Hematopoietic multipotent progenitor cell treated with erythropoietin and hydrocortisone succinate and interleukin-3 and kit ligand, for 15 days (in vitro differentiated cells): ENCODE measurements at places on chromosomes 5 and 9.

GRCh38 chr5:154610321-154611154, 132.5 kb upstream of the HAND1 start:
- peak; percentile 50 for DNase-seq

GRCh38 chr9:109843641-109844040, 63.6 kb downstream of the PALM2AKAP2 start:
- no peak for DNase-seq

- no peak for DNase-seq
These were observed 21.1 kb downstream of the AK8 start for GRCh38 chr9:132857031-132857430.

- DNase-seq = no peak
These were observed 145.5 kb upstream of the PCA3 start for GRCh38 chr9:76618762-76619161.

DNA sequence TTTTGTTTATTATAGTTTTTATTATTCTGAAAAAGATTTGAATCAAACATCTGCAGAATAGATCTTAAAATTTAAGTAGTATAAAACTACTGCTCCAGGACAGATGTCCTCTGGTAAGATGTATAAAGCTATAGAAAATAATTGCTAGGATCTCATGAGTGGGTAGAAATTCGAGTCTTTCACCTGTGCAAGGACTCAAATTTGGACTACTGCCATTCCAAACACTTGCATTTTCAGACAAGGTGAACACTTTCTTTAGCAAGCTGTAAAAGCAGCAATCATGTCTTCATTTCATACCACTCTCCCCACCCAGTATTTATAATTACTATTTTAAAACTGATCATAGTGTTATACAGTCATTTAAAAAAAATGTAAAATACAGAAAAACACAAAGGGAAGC, 20.7 kb downstream of the SKP2 start:
- DNase-seq = no peak

DNA sequence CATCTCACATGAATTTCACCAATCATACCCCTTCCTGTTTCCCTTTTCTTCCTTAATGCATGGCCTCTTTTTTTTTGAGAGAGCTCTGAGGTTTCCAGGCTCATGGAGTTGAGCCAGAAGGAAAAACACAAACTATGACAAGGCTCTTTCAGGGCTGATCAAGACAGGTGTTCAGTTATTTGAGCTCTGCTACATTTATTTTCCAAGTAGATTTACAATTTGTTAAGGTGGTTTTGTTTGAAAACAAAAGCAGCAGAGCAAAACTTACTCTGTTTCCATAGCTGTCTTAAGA, 62.4 kb upstream of the IL7R start:
- DNase-seq = no peak

GRCh38 chr9:19754921-19755320, 33.9 kb downstream of the SLC24A2 start:
- DNase-seq = no peak
